Neural progenitor cell (in vitro differentiated cells): ENCODE measurements at places on chromosomes 4 and X.

DNA sequence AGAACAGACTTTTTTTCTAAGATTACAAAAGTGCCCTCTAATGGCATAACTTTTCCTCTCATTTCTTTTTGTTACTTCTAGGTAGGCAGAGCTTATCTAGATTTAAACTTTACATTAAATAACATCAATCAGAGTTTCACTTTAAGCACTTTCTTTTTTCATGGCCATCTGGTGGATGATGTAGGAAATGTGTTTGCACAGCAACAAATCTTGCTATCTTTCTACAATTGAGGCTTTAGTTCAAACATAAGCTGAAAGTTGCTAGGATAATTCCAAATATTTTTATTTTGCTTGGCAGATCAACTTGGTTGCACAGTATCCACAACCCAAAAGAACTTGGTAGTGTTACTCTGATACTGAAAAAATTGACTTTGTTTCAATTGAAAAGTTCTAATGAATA lies 22.0 kb downstream of the NDNF start:
- no peak for DNase-seq

- no peak for DNase-seq
These were observed 38.3 kb downstream of the SUPT20HL1 start for GRCh38 chrX:24398766-24399165.

DNA sequence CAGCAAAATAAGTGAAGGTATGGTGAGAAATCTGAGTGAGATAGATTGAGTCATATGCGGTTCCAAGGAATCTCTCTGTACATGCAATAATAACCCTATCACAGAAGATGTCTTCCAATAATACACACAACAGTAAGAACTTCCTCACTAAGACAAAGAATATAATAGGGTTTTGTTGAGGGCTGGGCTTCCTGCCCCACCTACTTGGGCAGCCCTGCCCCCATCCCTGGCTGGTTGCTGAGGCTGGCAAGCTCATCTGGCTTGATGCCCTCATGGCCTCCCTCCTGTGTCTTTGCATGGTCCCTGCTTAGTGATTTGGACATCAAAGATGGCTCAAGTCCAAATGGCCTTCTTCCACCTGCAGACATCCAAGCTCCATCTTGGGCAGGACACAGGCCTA lies 2.7 kb downstream of the GEMIN8 start:
- no peak for DNase-seq

DNA sequence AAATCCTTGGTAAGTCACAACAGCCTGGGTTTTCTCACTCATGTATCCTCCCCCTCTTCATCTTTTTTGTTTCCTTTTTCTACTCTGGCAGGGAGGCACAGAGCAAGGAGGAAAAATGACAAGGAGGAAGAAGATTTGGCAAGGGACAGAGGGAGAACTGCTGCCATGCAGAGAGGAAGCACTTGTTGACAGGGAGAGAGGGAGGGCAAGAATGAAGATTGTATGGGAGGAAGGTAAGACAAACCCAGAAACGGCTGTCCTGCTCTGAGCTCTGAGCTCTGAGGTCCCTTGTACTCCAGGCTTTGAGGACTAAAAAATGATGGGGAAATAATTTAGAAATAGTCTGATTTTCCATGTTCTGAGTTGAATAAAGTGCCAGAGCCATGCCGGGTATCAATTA lies 123.9 kb downstream of the DCHS2 start:
- DNase-seq: no peak

DNA sequence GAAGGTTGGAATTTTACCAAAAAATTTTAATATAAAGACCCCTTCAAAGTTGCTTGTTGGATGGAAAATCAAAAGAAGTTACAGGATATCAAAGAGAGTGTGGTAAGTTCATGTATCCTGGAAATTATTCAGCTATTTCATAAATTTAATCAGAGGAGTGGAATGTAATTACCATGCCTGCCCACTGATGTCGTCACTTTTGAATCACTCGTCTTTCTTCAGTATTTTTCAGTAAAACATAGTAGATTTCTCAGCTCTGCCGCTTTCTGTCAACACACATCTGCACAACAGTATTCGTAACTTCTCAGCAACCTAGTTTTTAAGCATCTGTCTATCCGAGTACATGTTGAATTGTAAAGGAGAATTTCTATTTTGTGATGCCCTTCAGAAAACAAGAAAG lies 2163.0 kb upstream of the AGA start:
- DNase-seq: no peak
